ENCODE measurements at places on chromosomes 12 and 14.

GRCh38 chr12:128583453-128583852 lies 240.3 kb downstream of the SLC15A4 start:
- DNase-seq, result no peak

DNA sequence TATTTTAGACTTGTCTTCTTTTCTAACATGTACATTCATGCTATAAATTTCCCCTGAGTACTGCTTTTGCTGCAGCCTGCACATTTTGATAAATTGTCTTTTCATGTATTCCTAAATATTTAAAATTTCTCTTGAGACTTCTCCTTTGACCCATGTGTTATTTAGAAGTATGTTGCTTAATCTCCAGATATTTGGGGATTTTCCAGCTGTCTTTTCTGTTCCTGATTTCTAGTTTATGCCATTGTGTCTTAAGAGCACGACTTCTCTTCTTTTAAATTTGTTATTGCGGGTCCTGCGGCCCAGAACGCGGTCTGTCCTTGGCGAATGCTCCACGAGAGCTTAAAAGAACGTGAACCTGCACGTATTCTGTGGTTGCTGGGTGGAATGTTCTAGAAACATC lies 136.4 kb downstream of the KIF26A start:
- no peak for DNase-seq

DNA sequence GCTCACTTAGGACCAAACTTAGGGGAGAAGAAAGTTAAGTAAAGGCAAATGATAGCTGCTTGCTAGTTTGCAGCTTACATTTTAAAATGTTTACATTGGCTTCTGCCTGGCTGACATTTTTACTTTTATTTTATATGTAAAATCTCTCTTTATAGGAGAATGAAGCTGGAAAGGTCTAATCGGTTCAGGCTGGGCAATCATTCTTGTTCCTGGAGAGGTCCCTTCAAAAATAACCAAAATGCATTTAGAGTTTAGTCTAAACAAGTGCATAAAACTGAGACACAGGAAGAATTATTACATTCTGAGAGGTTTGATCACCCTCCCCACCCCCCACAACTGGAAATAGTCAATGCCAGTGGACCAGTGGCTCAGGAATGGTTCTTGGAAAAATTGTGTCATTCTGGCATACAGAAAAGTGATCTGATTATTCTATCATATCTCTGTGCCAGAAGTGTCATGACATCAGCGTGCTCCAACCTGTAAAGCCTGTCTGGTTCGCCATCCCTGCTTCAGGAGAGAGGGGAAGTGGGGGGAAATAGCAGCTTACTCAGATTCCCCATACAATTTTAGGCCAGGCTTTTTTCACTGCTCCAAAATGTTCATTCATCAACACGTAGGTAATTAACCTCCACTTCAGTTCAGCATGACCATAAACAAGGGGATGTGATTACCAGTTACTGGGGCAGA lies 4.2 kb downstream of the PRICKLE1 start:
- no peak for DNase-seq

GRCh38 chr12:32036477-32037263 lies 70.0 kb upstream of the BICD1 start:
- no peak for DNase-seq

DNA sequence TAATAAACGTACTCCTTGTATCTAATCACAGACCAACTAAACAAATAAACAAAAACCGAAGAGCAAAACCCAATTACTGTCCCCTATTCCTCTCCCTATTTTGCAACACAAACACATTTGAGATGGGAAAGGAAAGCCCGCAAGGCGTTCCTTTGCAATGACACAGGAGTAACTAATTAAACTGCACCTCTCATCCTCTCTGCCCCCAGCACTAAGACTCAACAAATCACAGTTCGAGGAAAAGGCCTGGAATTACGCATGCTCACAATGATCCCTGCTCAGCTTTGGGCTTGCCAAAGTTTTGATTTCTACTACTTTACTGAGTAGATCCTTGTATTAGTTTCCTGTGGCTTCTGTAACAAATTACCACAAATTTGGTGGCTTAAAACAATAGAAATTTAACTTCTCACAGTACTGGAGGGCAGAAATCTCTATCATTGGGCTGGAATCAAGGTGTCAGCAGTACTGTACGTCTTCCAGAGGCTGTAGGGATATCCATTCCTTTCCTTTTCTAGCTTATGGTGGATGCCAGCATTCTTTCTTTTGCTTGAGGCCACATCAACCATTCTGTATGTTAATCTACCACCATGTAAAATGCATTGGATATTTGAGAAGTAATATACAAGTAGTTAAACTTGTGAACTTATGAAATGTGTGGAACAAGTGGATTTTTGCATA lies 123.0 kb downstream of the NAV3 start:
- DNase-seq, result no peak

GRCh38 chr12:2528001-2528400 lies 266.8 kb upstream of the FKBP4 start:
- DNase-seq, result no peak

DNA sequence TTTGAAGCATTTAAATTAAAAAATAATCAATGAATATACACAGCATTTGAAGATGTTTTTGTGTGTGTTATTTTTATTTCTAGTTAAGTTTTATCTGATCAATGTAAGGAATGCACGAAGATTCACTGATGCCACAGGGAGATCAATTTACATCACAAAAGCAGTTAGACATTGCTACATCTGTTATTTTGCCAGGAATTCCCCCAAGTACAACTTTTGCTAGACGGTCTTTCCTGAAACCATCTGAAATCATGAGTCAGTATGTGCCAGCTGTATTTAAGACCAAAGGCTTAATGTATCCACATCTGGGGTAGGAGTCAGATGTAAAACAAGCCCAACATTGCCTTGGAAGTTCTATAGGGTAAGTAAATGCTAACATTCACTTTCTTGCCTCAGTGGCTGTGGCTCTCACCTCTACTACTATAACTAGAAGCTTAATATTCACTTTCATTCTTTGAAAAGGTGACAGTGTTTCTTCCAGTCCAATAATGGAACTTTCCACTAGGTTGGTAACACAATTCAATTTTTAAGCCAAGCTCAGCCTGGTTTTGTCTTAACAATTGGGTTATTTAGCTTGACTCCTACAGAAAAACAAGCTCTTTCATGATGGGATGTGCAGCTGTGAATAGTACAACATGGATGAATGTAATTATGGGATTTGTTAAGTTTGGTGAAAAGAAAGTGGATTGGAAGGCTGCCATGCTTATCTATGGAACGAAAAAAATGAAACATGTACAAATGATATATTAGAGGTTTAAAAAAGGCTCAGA lies 385.4 kb upstream of the TMEM132C start:
- DNase-seq, result no peak

DNA sequence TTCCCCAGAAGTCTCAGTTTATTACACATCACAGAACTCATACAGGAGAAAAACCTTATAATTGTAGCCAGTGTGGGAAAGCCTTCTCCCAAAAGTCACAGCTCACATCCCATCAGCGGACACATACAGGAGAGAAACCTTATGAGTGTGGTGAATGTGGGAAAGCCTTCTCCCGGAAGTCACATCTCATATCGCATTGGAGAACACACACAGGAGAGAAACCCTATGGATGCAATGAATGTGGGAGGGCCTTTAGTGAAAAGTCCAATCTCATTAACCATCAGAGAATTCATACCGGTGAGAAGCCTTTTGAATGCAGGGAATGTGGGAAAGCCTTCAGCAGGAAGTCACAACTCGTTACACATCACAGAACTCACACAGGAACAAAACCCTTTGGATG lies 20.1 kb downstream of the ZNF84 start:
- no peak for DNase-seq

DNA sequence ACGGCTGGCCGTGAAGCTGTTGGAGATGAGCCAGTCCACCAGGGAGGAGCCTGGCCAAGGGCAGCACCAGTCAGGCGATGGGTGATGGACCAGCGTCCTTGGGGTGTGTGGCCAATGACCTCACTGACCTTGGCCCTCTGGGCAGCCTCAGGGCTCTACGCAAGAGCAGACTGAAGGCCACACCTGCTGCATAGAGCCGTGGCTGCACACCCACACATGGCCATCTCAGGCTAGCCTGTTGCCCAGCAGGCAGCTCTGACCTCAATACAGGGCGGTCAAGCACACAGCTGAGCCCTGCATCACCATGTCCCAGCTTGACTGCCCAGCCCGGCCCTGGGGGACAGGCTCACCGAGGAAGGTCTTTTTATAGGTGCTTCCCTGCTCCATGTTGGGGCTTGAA lies 19.2 kb downstream of the PLEK2 start:
- DNase-seq, result no peak

DNA sequence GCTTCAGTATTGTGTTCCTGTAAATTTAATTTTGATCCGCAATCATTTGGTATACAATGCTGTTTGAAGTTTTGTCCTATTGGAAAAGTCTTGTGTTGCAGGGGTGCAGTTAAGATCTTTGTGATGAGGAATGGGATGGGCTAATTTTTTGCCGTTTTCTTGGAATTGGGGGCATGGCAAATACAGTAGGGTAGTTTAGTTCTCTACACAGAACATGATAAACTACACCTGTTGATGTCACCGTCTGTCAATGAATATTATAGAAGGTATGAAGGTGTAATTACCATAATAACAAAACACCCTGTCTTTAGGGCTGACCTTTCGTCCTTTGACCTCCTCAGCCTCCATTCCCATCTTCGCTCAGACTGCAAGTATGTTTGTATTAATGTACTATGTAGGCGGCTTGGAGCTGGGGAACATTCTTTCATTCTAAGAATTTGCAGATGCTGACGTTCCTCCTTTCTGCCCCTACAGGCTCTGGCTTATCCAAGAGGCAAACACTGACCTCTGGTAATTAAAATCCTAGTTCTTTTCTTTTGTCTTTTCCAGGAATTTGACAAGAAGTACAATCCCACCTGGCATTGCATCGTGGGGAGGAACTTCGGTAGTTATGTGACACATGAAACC lies 1.7 kb downstream of the DYNLL1 start:
- no peak for DNase-seq

GRCh38 chr12:104292872-104293794 lies 10.4 kb upstream of the EID3 start:
- no peak for DNase-seq

DNA sequence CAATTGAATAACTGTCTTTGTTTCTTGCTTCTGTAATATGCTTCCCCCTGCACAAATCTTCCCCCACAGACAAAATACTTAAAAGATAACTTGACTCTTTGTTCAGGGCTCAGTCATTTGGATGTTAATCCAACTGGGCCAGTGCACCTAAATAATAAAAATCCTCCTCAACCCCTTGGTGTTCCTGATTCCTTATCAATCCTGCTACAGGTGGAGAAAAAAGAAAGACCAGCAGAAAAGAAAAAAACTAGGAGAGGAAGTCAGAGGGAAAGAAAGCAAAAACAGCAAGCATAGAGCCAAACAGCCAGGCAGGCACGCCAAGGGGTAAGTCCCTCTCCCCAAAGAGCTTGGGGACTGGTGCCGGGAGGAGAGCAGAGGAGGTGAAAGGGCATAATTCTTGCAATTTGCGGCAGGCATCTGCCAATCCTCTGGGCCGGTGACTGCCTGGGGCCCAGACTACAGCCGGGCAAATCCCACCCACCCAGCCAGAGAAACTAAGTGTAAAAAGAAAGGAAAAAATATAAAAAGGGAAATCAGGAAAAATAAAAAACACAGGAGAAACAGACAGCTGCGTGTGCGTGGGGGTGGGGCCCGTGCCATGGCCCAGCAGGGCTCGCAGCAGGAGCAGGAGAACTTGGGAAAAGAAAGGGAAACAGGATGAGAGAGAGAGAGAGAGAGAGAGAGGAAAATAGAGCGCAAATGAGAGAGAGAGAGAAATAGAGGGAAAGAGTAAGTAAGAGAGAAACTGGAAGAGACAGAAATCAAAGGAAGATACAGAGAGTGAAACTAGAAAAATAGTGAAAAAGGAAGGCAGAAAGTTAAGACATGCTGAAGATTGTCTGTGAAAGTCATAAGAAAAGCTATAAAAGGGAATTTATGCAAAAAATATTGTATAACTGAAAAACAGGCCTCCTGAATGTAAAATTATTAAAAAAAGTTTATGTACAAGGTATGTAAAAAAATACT lies 21.4 kb downstream of the KLRK1 start:
- DNase-seq, result no peak

DNA sequence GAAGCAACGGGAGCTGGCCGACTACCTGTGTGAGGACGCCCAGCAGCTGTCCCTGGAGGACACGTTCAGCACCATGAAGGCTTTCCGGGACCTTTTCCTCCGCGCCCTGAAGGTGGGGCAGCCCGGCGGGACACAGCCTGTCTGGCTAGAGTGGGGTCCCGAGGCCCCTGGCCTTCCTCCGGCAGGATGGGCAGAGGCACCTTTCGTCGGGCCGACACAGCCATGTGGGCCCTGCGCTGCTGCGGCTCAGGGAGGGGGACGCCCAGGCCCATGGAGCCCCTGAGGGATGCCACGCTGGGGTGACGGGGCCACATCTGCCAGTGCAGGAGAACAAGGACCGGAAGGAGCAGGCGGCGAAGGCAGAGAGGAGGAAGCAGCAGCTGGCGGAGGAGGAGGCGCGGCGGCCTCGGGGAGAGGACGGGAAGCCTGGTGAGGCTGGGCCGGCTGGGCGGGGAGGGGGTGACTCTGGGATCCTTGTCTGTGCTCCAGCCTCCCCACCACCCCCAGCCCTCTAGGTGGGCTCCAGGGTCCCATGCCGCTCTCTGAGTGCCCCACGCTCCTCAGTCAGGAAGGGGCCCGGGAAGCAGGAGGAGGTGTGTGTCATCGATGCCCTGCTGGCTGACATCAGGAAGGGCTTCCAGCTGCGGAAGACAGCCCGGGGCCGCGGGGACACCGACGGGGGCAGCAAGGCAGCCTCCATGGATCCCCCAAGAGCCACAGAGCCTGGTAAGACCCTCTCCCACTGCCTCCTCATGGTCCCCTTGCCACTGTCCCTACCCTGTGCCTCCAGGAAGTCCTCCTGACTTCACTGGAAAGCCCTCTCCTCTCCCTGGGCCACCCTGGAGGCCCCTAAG lies 10.9 kb upstream of the ADSS1 start:
- DNase-seq, result no peak

DNA sequence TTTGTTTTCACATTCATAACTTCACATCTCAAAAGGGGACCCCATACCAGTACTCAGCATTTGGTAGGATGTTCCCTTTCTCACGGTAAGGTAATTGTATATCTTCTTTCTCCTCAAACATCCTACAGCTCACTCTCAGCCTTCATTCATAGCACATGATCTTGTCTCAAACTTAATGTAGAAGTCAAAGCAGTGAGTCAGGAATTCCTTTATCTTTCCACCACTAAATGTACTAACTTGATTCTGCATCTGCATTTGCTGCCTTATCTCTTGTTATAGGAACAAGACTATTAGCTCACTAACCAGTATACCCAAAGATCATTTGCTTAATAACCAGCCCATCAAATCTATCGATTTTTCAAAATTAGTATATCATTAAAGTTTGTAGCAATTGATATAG lies 22.9 kb downstream of the CPSF2 start:
- DNase-seq, result no peak
